ENCODE measurements at places on chromosomes 6 and 20.

- DNase-seq = peak; percentile 13
Measured at GRCh38 chr20:13220194-13220903, 725 bp upstream of the ISM1 start.

GRCh38 chr6:52840763-52841585 lies at the start of gene GSTA5:
GSTA5 (minus strand) TSS chr6:52840813.
- no peak for DNase-seq

DNA sequence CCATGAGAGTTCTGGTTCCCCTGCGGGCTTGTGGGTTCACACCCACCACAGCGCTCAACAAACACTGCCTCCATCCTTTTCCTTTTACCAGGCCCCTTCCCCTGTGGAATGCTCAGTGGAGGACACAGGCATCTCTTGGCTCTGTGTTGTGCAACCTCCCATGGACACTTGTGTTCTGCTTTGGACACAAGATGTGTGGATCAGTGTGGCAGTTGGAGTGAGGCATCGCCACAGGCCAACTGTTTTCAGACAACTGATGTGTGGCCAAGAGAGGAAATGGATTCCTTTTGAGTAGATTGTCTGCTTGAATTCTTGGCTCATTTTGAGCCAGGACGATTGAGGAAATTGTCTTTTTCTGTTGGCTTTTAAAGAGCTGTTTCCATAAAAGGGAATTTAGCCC lies 26.8 kb downstream of the CST8 start:
- DNase-seq = no peak

DNA sequence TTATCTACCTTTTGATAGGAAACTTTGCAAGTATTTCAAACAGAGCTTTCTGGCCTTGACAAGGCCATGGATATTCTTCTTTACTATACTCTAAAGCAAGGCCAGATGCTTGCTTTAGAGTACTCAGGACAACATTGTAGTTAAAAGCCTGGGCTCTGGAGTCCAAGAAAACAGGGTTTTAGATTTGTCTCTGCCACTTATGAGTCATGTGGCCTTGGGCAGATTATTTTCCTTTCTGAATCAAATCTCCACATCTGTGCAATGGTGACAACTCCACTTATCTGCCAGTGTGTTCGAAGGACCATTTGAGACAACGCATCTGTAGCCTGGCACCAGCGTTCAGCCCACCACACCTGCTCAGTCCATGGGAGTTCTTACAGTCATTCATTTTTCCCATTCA lies 265.9 kb upstream of the RIN2 start:
- no peak for DNase-seq

DNA sequence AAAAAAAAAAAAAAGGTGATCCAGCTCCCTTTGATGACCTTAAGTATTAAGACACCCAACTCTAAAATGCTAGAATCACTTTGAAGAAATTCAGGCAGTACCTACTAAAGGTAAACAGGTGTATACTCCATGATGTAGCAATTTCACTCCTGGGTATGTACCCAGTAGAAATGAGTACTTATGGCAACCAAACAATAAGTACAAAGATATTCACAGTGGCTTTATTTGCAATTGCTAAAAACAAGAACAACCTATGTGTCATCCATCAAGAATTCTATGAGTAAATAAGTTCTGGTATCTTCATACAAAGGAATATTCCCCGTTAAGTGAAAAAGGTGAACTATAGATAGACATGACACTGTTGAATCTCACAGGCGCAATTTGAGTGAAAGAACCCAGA lies 29.4 kb downstream of the MDGA1 start:
- no peak for DNase-seq

DNA sequence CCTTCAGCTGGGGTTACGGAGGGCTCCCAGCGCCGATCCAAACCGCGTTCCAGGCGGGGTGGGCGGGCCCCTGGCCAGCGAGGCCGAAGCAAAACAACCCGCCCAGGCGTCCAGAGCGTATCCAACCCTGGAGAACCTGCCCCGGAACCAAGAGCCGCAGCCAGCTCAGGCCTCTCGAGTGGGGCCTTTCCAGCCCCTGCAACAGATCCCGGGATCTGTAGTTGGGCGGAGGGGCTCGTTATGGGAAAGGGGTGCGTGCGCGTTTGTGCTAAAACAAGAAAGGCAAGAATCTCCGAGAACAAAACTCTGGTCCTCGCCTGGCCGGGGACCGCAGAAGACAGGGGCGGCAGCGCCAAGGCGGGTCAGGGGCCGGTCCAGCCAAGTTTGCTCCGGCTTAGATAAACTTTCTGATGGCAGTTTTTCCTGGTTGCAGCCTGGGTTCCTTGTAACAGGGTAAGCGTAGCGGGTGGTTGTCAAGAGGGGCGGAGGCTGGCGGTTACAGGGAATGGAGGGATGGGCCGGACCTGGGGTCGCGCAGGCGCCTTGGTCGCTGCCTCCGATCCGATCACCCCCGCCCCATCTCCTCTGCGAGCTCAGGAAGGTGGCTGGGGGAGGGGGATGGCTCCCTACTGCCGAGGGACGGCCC lies 448 bp upstream of the RIN2 start:
- DNase-seq = peak; percentile 79

DNA sequence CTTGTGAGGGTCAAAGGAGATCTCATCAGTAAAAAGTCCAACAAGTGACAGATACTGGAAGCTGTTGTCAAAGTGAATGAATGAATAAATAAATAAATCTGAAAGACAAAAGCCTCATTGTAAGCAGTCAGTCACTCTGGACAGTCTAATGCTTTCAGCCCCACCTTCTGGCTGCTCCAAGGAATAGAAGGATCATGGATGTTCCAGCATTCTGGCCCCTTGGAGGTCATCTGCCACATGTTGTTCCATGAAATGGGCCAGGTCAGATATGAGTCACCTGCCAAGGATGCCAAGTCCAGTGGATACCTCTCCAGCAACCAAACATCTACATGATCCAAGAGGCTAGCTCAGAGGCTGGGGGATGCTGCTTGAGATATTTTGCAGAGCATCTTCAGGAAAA lies 185.6 kb downstream of the BMP7 start:
- no peak for DNase-seq

- DNase-seq = no peak
Measured at GRCh38 chr20:58714923-58715351, 22.3 kb downstream of the NPEPL1 start.

- DNase-seq = peak; percentile 96
Measured at GRCh38 chr6:14758421-14759081, 487.3 kb upstream of the JARID2 start.

GRCh38 chr6:13710552-13711323 lies 897 bp downstream of the RANBP9 start:
- DNase-seq = peak; percentile 42

GRCh38 chr6:75204959-75205775 lies 686 bp downstream of the COL12A1 start:
- no peak for DNase-seq
